ENCODE measurements at places on chromosomes 13 and 19.

- DNase-seq: no peak
Observed at GRCh38 chr13:101490406-101491015, 38.0 kb downstream of the ITGBL1 start.

- DNase-seq: no peak
Observed at GRCh38 chr13:72093262-72093661, 226.3 kb upstream of the DACH1 start.

DNA sequence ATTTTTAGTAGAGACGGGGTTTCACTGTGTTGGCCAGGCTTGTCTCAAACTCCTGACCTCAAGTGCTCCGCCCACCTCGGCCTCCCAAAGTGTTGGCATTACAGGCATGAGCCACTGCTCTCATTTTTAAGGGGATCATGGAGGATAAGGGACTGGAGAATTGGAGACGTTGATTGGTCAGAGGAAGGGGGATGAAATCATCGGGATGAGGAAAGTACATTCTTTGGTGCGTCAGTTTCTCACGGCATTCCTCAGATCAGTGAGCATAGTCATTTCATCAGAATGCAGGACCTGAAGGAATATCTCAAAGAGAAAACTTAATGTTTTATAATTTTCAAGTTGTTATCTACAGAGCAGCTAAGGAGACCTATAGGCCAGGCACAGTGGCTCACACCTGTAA is 14.0 kb downstream of the ZNF114 start:
- peak; percentile 91 for DNase-seq

- peak; percentile 63 for DNase-seq
Observed at GRCh38 chr13:75326173-75327134, 155.5 kb downstream of the TBC1D4 start.

DNA sequence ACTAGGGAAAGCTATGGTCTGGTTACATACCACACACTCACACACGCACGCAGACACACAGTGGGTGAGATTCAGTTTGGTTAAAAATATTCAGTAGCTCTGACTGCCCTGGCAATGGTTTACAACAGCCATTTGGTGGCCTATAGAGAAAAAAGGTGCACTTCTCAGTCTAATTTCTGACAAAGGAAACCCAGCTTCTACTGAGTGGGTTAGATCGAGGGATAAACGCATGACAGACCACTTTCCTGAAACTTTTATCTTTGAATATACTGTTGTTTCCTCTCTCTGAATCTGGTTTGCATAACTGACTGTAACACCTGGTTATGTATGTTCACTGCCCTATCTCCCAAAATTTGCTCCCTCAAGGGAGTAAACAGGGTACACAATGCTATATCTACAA is 2.5 kb downstream of the LIG4 start:
- no peak for DNase-seq

GRCh38 chr19:35265900-35266519 is 2.8 kb upstream of the USF2 start:
- DNase-seq: no peak

GRCh38 chr19:11242864-11243797 is 3.7 kb downstream of the ANGPTL8 start:
- peak; percentile 44 for DNase-seq

DNA sequence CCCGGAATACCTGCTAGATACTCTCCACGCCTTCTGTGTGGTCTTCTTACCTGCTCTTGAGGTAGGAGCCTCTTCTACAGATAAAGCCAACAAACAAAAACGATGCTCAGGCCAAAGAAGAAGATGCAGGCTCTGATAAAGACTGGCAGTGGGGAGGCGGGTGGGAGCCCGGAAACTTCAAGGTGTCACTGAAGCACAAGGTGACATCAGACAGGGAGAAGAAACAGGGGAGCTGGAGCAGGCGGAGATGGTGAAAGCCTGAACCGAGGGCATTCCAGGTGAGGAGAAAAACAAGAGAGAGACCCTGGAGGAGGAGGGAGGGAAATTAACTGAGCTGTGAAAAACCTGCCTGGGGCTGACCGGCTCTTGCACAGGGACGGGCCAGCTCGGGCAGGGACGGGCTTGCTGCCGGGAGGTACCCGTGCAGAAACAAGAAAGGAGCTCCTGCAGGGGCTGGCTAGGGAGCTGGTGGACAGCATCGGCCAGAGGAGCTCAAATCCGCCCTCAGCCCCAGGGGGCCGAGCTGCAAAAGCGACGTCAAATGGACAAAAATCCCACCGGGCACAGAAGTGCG is 19.0 kb downstream of the GNG7 start:
- no peak for DNase-seq

GRCh38 chr13:110638814-110639806 is 23.8 kb downstream of the NAXD start:
- DNase-seq: no peak

DNA sequence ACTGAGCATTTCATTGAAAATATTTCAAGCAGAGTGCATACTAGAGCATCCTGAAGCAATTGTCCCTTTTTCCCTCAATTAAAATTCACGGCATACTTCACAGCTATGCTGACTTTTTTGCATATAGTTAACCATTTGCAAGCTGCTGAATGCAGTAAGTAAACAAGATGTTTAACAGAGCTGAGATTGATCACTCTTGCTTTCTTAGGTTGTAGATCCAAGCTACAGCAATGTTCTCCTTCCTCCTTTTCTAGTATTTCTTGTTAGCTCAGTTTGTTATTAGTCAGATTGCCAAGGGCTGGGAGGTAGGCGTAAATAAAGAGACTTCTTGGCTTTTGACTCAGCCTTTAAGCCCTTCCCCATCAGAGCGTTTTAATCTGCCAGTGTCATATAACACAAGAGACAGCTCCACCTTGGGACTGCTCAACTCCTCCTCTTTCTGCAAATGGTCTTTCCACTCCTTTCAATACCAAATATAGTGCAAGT is at the start of gene SLITRK6:
SLITRK6 (minus strand) TSS at position 323 of the 486 bp plus-strand sequence. CDS start 2,911 bp downstream, outside the sequence.
- DNase-seq: peak; percentile 74

- peak; percentile 9 for DNase-seq
Observed at GRCh38 chr13:100597253-100597652, 8.7 kb upstream of the GGACT start.

DNA sequence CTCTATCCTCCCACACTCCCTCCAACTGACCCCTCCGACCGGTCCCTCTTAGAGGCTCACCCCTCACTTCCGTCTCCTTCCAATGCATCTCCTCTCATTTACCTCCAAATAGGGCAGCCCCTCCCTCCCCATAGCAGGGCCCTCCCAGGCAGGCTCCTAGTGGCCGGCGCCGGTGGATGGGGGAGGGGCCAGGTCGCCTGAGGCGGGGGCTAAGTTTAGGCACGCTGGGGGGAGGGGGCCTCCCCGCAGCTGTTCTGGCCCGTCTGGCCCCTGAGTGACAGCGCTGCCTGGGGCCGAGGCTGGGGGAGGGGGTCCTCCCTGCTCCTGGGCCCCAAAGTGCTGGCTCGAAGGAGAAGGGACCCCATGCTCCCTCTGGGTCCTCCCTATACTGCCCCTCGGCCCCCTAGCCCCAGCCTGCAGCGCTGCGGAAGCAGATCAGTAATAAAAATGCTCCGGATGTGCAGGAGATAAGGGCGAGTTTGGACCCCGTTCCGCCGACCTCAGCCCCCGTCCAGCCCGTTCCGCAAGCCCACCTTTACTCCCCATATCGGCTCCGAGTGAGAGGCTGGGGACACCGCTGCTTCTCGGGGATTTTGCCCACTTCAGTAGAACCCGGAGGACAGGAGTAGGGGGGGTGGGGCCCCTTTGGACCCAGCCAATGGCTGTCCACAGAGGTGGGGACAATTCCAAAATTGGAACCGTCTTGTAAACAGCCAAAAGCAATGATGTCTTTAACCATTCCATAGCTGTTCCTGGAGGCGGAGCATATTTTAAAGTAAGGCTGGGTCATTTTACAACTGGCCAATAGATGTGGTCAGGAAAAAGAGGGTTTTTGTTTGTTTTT is 4.0 kb downstream of the RTN2 start:
- DNase-seq: peak; percentile 54

GRCh38 chr13:48511621-48512230 is 21.2 kb downstream of the RCBTB2 start:
- no peak for DNase-seq

- DNase-seq: peak; percentile 67
Observed at GRCh38 chr13:45521297-45521696, 56.6 kb downstream of the COG3 start.

DNA sequence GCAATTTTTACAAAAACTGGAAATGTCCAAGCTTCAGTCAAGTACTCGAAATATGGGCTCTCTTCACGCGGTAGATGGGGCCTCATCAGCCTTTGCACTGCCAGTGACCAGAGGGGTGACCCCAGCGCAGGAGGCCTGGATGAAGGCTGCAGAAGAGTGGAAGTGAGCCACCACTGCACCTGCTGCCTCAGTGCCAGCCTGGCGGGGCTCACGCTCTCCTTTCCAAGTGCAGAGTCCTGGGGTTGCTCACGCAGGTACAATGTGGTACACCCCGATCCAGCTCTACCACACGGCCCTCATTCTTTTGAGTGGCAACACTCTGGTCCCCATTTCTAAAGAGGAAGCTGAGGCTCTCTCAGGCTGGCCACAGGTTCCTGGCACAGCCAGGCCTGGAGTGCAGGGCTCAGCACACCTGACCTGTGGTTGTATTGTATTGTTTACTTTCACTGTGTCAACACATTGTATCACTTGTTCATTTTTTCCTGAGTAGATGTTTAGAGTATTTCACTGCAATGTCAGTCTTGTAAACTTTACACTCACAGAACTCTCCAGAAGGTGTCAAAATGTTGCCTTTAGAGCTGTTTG is 97.3 kb upstream of the SOX1 start:
- DNase-seq: no peak

DNA sequence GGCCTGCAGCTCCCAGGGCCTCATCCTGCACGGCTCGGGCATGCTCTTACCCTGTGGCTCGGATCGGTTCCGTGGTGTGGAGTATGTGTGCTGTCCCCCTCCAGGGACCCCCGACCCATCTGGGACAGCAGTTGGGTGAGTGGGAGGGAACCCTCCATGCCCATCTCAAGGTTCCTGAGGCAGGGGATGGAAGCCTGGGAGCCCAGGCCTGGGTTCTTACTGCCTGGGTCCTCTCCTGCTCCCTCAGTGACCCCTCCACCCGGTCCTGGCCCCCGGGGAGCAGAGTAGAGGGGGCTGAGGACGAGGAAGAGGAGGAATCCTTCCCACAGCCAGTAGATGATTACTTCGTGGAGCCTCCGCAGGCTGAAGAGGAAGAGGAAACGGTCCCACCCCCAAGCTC is 3.2 kb downstream of the APLP1 start:
- no peak for DNase-seq

DNA sequence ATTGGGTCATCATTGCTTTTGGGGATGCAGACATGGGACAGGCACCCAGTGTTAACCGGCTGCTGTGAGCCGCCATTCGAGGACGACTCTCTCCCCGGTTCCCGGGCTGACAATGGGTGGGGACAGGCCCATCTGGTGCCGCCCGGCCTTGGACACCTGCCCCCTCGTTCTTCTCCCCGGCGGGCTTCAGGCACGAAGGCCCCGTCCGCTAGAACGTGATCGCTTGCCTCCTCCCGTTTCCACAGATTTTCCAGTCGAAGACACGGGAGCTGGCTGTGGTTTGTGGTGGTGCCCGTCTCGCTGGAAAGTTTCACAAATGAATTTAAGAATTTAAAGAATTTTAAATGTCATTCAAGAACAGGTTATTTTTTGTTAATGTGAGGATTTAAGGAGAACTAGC is 2.0 kb downstream of the PALM start:
- DNase-seq: no peak

DNA sequence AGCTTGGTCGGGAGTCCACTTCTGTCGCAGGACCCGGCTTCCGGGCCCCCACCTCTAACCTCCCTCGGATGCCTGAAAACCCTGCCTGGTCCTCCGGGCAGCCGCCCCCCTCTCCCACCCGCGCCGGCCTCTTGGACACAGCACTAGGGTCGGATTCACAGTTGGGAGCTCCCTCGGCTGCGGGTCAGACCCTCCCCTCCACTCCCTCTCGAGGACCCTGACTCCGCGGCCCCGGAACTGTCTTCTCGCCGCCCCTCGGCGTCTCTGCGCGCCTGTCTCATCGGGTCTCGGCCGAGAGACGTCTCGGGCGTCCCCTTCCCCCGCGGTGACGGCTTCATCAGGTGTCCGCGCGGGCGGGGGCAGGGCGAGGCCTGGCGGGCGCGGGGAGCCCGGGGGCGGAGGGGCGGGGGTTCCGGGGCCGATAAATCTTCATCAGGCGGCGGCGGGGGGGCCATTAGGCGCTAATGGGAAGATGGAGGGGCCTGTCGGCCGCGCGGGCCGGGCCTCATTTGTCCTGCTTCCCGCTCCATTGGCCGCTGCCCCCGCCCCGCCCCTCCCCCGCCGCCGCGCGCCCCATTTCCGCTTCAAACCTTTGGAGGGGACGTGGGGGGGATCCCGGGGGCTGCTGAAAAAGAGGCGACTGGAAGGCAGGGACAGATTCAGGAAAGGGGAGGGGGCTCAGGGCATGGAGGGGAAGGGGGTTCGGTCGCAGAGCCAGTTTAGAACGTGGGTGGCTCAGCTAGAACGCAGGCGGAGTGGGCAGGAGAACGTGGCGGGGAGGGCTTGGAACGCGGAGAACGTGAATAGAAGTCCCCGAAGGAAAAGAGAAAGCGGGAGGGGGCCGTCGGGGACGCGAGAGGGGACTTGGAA is 11.8 kb upstream of the ERFL start:
- DNase-seq: peak; percentile 35

- peak; percentile 52 for DNase-seq
Observed at GRCh38 chr19:49058562-49058961, 1.0 kb upstream of the CGB7 start.

DNA sequence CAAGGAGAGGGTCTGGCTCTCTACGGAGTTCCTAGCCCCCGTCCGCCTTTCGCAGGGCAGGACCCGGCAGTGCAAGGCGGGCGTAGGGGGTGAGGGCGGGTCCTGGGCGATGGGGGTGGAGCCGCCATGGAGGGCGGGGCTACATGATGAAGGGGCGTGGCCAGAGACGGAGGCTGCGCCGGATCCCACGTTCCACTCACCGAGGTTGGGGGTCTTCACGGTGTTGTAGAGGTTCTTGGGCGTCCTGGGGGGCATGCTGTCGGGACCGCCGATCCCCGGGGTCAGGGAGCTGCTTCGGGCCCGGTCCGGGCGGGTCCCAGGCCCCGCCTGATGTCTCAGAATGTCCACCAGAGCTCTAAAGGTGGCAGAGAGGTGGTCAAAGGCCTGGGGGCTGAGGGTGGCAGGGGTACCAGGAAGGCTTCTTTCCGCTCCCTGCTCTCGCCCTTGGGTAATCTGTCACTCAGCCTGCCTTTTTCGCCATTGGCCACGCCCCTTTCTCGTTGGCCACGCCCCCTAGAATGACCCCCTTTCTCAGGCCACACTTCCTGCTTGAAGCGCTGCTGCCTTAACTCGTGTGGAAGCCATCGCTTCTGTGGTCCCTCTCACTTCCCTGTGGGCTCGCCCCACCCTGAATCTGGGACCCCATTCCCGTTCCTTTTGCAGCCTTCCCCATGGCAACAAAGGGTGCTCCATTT is 2.5 kb downstream of the SHISA7 start:
- no peak for DNase-seq

- no peak for DNase-seq
Observed at GRCh38 chr13:85074543-85075313, 724.5 kb downstream of the SLITRK6 start.

- DNase-seq: no peak
Observed at GRCh38 chr19:33287927-33288326, 14.4 kb downstream of the CEBPA start.

- DNase-seq: no peak
Observed at GRCh38 chr13:71873418-71874247, 6.6 kb upstream of the DACH1 start.

Data from fibroblast of skin of abdomen (primary cell).